ENCODE measurements at places on chromosomes 1 and 21.

GRCh38 chr1:32765570-32766327 is 51.4 kb downstream of the YARS1 start:
- DNase-seq = no peak

- peak; percentile 30 for DNase-seq
Measured at GRCh38 chr21:27206368-27206982, 239.6 kb upstream of the ADAMTS5 start.

DNA sequence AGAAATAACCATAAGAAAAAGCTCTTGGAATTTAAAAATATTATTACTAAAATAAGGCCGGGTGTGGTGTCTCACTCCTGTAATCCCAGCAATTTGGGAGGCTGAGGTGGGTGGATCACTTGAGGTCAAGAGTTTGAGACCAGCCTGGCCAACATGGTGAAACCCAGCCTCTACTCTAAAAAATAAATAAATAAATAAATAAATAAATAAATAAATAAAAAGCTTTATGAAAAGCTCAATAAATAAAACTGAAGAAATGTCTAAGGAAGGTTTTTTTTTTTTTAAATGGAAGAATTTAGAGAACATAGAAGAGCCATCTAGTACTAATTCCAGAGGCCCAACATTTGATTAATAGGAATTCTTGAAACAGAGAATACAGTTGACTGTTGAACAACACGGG is 249.1 kb upstream of the PROX1 start:
- no peak for DNase-seq

GRCh38 chr1:182147136-182147820 is 85.8 kb upstream of the ZNF648 start:
- DNase-seq = no peak

- DNase-seq = no peak
Measured at GRCh38 chr21:19322360-19322759, 918.8 kb upstream of the TMPRSS15 start.

DNA sequence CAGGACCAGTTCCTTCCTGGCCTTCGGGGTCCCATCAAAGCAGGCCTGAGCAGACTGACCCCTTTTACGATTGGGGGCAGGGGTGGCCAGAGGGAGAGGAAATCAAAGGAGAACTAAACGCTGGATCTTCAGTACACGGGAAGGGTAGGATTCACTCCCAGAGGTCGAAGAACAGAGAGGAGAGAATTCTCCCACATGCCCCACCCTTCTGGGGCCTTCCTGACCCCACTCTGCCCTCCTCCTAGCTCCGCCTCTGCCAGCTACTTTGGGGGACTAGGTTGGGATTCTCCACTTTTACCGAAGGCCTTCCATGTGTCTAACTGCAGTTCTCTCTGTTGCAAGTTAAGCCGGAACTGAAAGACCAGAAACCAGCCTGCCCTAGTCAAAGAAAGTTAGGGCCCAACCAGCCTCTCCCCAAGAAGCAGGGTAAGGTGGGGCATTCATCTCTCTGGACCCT is 654 bp upstream of the ARHGEF2 start:
- DNase-seq = no peak

GRCh38 chr1:14094611-14095400 is 394.8 kb downstream of the PRDM2 start:
- no peak for DNase-seq

- no peak for DNase-seq
Measured at GRCh38 chr1:173043253-173043652, 7.5 kb downstream of the TNFSF18 start.

- no peak for DNase-seq
Measured at GRCh38 chr1:24254783-24255182, 64.4 kb upstream of the GRHL3 start.

GRCh38 chr1:84428235-84428634 is 30.0 kb downstream of the DNASE2B start:
- DNase-seq = no peak

DNA sequence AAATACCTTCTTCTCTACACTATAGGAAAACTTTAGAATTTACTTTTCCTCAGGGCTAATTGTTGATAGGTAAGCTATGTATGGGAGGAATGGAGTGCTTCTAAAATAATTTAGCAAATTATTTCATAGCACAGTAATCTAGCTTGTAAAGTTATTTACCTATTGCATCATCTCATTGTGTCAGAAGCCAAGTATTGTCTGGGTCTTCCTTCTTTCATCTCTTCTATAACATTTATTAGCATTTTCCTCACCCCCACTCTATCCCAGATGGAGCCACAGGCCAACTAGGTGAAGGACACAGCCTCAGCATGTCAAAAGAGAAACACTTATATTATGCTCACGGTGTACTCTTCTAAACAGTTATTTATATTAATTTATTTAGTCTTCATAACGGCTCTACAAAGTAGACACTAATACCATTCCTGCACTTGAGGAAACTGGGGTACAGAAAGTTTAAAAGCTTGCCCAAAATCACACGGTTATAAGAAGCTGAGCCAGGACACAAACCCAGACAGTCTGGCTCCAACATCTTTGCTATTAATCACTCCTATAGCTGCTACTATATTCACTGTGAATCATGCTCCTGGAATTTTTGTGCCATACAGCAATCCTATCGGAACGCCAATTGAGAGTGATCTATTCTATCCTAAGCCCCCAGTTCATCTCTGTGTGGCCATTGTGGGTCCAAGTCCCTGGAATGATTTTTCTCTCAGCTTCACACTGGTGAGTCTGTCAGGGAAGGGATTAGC is 43.1 kb downstream of the OR10J5 start:
- DNase-seq = no peak

GRCh38 chr1:95286479-95286878 is 52.5 kb downstream of the RWDD3 start:
- no peak for DNase-seq

GRCh38 chr1:161740921-161741320 is 8.7 kb upstream of the DUSP12 start:
- no peak for DNase-seq

- no peak for DNase-seq
Measured at GRCh38 chr21:26570203-26570602, 2.9 kb downstream of the CYYR1 start.

DNA sequence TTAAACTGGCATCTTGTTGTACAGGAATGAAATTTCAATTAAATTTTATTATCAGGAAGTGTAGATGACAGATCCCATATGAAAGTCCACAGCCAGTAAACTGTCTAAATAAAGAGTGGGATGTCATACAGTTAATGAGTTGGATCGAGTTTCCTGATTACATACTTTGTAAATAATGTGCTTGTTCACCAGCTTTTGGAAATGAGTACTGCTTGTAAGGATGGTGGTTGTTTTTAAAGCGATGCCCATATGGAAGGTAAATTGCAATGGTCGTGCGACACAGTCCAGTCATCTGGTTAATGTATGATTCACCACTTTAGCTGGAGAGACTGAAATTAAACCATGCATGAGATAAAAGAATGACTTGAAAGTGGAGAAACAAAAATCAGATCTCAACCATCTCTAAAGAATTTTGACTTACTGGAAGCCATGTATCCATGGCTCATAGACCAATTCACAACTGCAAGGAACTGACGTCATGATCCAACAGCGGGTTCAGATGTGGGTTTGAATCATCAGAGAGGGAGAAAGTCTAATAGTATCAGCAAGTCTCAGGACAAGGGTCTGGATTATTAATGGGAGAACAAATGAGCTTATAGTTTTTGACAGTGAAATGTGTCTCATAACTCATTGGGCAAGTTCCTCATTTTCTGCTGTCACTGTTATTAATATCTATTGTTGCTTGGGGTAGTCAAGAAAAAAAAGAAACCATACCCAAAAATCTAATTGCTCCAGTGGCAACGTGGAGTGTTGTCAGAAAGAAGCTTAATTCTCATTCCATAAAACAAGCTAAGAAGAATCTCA is 49.0 kb downstream of the MAP10 start:
- DNase-seq = no peak

GRCh38 chr21:28132713-28133112 is 860.0 kb downstream of the LTN1 start:
- no peak for DNase-seq

DNA sequence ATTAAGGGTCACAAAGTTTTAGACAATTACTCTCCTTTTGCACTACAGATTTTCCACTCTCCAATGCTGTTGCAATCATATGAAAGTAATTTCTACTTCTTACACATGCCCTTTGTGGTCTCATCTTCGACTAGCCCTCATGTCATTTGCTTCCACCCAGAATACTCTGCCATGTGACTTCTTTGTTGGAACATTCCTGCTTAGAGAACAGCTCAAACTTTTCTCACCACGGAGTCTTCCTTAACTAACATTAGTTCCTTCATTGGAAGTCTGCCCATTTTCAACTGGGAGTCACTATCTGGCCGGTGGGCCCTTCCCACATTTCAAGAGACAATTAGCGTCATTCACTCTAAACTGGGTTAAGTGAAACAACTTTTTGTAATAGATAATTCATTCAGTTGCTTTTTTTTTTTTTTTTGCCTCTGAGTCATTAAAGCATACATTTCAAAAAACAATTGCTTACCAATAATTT is 142.6 kb upstream of the PALMD start:
- DNase-seq = no peak

DNA sequence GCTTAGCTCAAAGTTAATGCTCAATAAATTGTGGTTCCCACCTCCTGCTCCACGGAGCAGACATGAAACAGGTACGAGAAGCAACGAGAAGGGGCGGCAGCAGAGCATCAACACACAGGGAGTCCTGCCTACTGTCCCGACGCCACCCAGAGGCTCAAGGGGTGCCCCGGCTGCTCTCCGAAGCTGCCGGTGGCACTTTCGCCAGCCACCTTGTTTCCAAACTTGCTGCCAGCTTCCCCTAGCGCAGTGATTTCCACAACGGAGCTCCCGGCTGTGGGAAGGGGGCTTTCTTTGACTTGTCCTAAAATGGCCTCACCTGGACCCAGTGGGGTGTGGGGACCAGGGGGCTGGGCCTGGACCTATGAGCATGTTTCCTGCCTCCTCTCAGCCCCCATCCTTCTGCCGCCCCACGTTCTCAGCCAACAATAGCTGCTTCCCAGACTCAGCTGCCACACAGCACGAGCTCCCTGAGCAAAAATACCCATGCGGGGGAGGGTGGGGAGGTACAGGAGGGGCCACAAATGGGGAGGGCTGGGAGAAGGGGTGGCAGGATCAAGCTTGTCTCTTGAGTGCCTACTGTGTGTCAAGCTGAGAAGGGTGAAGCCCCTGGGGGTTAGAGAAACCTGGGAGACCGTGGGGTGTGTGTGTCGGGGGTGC is 35.6 kb upstream of the ECE1 start:
- DNase-seq = no peak

DNA sequence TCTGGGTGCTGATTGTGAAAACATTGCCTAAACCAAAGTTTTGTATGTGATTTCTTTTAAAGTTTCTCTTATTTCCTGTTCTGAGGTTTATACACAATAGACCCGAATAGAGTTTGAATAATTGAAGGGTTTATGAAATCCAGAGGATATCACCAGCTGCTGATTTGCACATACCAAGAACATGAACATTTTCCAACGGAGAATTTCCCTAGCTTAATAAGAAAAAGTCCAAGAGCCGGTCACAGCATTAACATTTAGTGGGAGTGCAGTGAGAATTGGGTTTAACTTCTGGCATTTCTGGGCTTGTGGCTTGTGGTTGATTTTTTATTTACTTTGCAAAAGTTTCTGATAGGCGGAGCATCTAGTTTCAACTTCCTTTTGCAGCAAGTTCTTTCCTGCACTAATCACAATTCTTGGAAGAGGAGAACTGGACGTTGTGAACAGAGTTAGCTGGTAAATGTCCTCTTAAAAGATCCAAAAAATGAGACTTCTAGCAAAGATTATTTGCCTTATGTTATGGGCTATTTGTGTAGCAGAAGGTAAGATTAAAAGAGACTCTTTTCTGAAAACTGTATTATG is at the start of gene CFH:
Gene CFH, plus strand, starts transcription at position 407 of the 579 bp plus-strand sequence. Its CDS starts 75 bp downstream, at position 482.
- no peak for DNase-seq

- no peak for DNase-seq
Measured at GRCh38 chr1:203217139-203217655, 12.3 kb downstream of the CHIT1 start.

DNA sequence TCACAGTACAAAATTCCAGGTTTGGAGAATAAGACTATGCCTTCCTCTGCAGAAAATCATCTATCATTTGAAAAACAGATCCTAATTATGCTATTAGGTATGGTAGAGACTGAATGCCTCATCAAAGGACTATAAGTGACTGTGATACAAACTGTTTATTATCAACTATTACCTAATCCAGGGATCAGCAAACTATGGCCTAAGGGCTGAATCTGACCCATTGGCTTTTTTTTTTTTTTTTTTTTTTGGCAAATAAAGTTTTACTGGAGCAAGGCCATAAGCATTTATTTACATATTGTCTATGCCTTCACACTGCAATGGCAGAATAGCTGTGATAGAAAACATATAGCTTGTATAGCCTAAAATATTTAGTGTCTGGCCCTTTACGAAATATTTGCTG is 4.7 kb upstream of the ASPM start:
- DNase-seq = no peak

DNA sequence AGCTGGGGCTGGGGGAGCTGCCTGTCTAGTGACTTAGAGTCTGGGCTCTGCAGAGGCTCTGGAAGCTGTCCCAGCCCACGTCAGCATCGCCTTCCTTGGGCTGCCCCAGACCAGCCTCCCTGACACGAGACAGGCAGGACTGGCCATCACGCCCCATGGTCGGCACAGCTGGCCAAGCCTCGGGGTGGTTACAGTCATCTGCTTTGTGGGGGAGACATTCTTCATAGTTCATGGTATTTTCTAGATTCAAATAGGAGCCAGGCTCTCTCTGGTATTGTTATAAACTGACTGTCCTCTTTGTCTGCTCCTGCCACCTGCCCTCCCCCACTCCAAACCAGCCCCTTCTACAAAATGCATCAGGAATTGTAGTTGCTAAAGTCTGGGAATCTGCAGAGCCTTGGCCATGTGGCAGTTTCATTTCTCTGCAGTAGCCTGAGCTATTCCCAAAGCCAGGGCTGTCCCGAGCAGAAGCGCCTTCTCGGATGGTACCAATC is 29.4 kb downstream of the OLFML2B start:
- no peak for DNase-seq

GRCh38 chr1:14220324-14220723 is 378.2 kb upstream of the KAZN start:
- no peak for DNase-seq

GRCh38 chr1:218803351-218803997 is 370.2 kb upstream of the LYPLAL1 start:
- no peak for DNase-seq

- DNase-seq = no peak
Measured at GRCh38 chr1:47838562-47839432, 158.4 kb downstream of the TRABD2B start.

DNA sequence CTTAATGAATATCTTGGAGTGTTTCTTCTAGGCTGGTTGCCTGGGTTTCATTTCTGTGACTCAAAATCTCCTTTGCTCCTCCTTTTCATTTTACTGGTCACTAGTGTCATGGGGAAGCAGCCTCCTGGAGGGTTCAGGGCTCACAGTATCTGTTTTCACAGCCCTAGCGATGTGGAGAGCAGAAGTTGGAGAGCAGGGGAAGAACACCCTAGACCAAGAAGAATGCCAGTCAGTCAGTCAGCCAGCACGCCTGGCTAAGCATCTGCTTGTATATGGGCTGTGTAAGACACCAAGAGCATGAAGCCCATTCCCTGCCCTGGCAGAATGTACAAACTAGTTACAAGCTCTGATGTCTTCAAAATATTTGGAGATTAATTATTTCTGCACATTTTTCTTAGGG is 7.9 kb downstream of the RXRG start:
- no peak for DNase-seq
